Cortex of kidney (tissue), 1 donor: ENCODE measurements at places on chromosomes 13 and 19.

DNA sequence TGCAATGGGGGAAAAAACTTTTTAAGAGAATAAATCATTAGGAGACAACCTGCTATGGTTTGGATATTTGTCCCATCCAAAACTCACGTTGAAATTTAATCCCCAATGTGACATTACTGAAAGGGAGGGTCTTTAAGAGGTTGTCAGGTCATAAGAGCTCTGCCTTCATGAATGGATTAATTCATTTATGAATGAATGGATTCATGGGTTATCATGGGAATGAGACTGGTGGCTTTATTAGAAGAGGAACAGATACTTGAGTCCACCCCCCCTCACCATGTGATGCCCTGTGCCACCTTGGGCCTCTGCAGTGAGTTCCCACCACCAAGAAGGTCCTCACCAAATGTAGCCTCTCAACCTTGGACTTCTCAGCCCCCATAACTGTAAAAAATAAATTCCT, 37.0 kb upstream of the DCT start:
- DNase-seq, result no peak

- no peak for DNase-seq
Measured at GRCh38 chr13:113948034-113948742, 25.7 kb downstream of the C13orf46 start.

- DNase-seq, result no peak
Measured at GRCh38 chr19:8473648-8474476, 28.6 kb downstream of the PRAM1 start.

GRCh38 chr13:91817250-91817649, 418.8 kb downstream of the GPC5 start:
- DNase-seq, result no peak

GRCh38 chr13:51021811-51022210, 89.3 kb downstream of the C13orf42 start:
- no peak for DNase-seq

DNA sequence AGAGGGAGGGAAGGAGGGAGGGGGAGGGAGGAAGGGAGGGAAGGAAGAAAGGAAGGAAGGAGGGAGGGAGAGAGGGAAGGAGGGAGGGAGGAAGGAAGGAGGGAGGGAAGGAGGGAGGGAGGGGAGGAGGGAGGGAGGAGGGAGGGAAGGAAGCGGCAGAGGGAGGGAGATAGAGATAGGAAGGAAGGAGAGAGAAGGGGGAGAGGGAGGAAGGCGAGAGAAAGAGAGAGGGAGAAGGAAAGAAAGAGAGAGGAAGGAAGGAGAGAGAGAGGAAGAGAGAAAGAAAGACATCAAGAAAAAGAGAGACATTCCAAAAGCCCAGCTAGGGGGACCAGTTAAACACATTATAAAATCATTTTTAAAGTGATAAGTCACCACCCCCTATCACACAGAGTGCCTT, 62.5 kb downstream of the GNG7 start:
- DNase-seq, result no peak

GRCh38 chr19:48720251-48720612, 707 bp upstream of the MAMSTR start:
- DNase-seq, result no peak

- no peak for DNase-seq
Measured at GRCh38 chr19:12794196-12794941, 3.1 kb downstream of the JUNB start.

GRCh38 chr13:109160887-109161669, 531.7 kb downstream of the MYO16 start:
- no peak for DNase-seq

GRCh38 chr19:46442808-46443450, 14.2 kb upstream of the PNMA8C start:
- no peak for DNase-seq

DNA sequence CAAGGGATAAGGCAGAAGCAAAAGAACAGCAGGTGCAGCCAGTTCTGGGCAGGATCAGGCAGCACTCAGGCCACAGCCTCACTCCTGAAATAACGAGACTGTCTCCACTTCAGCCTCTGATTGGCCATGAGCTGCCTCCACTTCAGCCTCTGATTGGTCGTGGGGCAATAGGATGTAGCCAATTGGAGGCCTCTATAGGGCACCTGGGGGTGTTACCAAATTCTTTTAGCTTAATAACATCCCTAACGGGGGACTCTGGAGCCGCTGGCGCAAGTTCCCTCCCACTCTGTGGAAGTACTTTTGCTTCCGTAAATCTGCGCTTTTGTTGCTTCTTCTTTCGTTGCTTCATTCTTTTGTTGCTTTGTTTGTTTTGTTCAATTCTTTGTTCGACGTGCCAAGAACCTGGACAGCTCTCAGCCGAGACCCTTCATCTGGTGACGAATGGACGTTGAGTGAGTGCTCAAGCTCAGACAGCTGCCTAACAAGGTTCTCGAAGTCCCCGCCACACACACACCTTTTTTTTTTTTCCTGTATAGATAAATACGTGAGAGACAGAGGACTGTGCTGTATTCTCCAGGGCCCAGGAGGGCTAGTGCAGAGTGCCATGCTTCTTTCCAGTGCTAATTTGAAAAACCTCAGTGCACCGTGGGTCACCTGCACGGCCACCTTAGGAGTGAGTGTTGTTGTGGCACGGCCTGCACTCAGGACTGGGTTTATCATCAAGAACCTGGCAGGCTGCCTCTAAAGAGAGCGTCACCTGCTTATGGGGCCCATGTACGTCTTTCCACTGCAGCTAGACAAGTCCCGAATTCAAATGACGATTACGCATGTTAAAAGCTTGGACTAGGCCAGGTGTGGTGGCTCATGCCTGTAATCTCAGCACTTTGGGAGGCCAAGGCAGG, 32.0 kb upstream of the TUBGCP3 start:
- no peak for DNase-seq

DNA sequence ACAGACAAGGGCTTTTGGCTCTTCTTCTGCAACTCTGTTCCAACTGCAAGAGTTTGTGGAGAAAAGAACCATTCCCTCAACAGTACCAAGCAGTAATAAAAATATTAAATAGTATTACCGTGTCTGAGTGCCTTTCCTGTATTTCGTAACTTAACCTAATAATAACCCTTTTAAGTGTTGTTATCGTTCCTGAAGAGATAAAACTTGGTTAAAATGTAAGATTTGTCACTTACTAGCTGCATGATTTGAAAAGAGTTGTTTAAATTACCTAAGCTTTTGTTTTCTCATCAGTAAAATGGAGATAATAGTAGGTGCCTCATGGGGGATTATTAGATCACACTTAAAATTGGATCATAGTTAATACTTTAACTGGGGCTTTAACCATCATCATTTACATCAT, 447.2 kb downstream of the GPC5 start:
- DNase-seq, result no peak

GRCh38 chr19:19040417-19040816, 7.0 kb downstream of the ARMC6 start:
- DNase-seq, result no peak

DNA sequence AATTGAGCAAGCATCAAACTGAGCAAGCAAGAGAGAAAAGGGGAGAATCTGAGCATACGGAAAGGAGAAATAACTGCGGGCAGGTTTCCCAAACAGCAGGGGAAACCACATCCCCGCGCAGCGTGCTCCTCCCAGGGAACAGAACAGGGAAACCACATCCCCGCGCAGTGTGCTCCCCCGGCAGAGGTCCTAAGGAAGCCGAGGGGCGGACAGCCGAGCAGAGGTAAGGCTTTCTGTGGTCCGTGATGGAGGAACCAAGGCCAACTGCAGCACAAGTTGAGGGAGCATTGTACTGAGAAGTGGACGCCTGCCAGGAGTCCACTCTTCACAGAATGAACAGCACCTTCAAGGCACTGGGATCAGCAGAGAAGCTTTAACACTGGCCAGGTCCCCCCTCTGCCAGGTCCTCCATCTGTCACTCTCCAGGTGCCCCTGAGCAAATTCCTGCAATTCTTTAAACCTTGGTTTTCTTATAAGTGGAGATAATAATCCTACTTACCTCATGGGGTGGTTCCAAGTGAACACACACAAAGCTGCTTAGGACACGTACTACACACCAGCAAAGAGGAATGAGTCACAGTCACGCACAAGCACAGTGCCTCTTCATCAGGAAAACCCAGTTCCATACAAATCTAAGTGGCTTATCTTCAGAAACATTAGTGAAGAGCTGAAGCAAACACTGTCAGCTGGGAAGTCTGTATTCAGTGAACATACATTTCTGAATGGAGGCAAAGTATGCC, 23.0 kb upstream of the LAMP1 start:
- DNase-seq, result no peak

DNA sequence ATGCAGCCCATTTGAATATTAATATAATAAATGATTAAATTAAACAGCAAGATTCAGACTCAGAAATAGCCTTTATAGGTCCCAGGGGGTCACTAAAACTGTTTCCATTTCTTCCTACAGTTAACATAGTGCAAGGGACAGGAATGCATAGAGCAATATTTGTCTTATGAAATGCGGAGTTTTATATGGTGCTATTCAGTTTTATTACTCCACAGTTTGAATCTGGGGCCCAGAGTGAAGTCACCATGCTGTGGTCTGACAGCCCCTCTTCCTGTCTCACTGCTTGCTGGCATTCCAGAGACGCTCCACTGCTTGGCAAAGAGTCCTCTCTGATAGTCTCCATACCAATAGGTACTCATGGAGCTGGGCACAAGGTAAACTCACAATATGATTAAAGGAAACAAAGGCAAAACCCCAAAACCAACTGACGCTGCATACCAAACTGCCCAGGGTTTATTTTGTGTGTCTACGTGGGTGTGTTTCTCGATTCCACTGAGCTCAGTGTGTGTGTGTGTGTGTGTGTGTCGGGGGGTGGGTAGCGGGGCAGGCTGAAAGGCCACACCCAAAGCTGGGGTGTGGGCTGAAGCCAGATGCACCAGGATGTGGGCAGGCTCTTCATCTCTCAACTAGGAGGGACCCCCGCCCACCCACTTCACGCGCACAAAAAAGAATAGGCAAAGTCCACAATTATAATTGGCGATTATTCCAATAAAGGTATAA, 277.9 kb downstream of the TSHZ3 start:
- DNase-seq, result no peak

GRCh38 chr13:86846501-86846900, 824.7 kb upstream of the SLITRK5 start:
- DNase-seq, result no peak

DNA sequence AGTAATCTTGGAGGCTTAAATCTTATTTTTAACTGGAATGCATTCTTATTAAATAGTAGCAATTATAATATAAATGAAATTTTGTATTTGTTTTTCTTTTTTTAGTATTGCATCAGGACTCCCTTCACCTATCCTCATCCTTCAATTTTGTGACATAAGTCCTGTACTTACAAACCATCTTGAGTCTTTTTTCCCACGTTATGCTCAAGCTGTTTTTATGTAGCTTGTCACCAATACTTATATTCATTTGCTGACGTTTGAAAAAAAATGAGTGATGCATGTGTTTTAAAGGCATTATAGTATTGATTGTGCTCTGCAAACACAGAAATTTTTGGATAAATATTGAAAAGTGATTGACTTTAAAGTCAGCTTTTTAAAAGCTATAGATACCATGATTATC, 888 bp downstream of the GPR18 start:
- DNase-seq, result no peak

GRCh38 chr13:97435794-97436193, 1.8 kb downstream of the RAP2A start:
- DNase-seq, result no peak

DNA sequence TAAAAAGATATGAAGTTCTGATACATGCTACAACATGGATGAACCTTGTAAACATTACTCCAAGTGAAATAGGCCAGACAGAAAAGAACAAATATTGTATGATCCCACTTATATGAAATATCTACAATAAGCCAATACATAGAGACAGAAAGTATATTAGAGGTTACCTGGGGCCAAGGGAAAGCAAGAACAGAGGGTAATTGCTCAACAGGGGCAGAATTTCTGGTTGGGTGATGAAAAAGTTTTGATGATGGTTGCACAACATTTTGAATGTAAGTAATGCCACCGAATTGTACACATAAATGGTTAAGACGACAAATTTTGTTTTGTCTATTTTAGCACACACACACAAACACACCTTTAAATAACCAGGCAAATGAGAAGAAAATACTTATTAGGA, 268.4 kb downstream of the FOXO1 start:
- no peak for DNase-seq

GRCh38 chr19:34579281-34580054, 97.5 kb downstream of the SCGB2B2 start:
- DNase-seq, result no peak

GRCh38 chr19:4442819-4443146, 14.8 kb downstream of the UBXN6 start:
- no peak for DNase-seq

GRCh38 chr13:104976986-104977385, 1558.5 kb downstream of the EFNB2 start:
- DNase-seq, result no peak

DNA sequence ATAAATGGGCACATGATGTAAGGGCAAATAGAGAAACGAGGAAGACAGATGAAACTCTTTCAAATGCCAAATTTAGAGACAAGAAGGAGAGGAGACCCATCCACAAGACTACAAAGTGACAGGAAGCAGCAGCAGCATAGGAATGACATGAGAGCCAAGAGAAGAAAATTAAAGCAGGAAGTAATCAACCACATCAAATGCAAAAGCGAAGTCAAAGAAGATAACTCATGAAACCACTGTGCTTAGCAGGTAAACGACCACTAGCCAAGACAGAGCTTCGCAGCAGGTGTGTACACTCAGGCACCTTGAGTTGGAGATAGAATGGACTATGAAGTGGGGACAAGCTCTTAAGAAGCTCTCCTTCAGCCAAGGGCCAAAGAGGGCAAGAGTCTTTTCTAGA, 64.1 kb downstream of the KLF12 start:
- DNase-seq, result no peak

- DNase-seq, result no peak
Measured at GRCh38 chr13:80239571-80240255, 101.2 kb downstream of the SPRY2 start.

GRCh38 chr13:48731001-48731658, 77.4 kb downstream of the CYSLTR2 start:
- DNase-seq, result no peak

GRCh38 chr19:18519962-18520847, 1.7 kb downstream of the ELL start:
- no peak for DNase-seq

- no peak for DNase-seq
Measured at GRCh38 chr13:80390338-80390737, 49.4 kb upstream of the SPRY2 start.

DNA sequence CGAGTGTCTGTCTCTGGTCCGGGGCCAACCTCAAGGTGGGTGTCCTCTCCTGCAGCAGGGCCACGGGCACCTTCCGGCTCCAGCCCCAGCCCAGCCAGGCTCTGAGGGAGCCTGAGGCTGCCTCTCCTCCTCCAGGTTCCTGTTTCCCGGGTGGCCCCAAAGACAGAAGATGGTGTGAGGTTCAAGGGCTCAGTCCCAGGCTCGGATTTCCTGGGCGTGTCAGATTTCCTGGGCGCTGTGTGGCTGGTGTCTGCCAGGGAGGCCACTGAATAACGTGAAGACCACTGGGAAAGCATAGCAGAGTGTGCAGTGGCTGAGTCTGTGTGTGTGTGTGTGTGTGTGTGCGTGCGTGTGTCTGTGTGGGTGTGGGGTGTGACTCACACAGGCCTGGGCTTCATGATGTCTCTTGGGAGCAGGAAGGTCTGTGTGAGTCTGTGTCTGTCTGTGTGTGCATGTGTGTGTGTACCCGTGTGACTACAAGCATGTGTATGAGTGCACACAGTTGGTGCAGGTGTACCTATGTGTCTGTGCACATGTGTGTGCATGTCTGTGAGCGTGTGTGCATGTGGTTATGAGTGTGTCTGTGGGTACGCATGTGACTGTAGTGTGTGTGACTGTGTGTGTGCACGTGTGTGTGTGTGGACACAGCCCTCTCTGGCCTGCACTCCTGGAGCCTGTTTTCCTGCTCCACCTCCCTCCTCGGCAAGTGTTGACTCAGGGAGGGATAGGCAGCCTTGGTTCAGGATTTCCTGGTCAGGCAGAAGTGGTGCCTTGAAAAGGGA, 28.3 kb downstream of the CEBPA start:
- no peak for DNase-seq

- DNase-seq, result no peak
Measured at GRCh38 chr13:113635048-113635420, 23.0 kb downstream of the ATP4B start.
